RPMI7951 (cell line): ENCODE measurements at places on chromosomes 12 and 14. TPM values are rescaled to one million over a fixed set of nuclear protein-coding genes. Genes with fewer than 3 reads are reported as not detected.

GRCh38 chr14:84453307-84453950, 1076.5 kb upstream of the FLRT2 start:
- DNase-seq = no peak

DNA sequence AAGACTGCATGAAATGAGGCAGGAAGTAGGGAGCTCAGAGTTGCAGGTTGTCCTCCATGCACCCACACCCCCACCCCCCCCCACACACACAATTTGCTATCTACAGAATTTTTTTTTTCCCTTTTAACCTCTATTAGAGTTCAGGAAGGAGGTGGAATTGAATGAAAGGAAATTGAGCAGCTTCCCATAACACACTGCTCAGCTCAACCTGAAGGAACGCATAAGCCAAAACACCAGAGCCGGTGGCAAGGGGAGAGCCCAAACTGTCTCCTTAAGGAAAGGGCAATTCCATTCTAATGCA, 74.1 kb downstream of the NUAK1 start:
- DNase-seq = no peak

DNA sequence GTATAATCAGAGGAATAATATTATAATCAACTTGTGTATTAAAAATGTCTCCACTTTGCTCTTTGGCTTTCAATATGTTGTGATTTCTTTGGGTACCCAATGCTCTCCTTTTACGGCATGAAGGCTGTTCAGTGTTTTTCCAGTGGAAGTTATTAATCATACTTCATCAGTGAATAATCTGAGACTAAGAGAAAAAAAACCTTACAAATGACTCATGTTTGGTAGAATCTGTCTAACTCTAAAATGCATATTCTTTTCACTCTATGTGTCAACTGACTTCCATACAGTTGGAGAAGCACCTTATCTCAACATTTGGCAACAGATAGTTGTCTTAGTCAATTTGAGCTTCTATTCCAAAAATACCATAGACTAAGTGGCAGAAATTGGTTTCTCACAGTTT, 82.2 kb downstream of the PTPRO start:
- DNase-seq = peak; percentile 21

DNA sequence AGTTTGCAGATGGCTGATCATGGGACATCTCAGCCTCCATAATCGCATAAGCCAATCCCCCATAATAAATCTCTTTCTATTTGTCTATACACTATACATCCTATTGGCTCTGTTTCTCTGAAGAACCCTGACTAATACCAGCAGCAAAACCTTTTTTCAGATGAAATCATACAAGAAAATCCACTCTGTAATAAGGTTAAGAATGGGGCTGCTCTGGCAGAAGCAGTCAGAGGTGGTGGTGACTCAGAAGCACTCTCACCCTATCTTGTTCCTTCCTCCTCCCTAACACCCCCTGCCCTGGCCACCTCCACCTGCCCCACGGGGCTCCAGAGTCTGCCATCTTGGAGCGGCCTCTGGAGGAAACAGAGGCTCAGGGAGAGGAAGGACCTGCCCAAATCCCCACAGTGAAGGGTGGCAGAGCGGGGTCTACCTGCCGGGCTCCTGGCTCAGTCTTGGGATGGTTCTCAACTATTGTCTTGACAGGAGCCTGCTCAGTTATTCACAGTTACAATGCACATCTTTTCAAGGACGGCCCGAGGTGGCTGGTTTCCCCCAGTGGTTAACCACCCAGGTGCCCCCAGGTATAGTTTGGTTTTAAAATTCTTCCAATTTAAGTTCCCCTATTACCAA, 109.3 kb upstream of the EVL start:
- no peak for DNase-seq

DNA sequence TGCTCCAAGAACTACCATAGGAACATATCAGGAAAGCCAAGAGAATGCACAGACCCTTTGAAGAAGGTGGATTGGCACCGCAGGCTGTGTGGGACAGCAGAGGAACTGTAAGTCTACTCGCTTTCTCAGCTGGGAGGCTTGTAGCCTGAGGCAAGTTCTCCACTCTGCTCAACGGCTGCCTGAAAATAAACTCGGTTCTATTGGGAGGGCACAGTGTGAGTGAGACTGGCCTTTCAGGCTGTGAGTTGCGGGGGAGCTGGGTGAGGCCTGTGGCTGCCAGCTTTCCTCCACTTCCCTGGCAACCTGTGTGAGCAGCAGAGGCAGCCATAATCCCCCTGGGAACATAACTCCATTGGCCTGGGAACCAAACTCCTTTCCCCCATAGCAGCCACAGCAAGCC, 132.1 kb downstream of the ANKS1B start:
- peak; percentile 5 for DNase-seq

DNA sequence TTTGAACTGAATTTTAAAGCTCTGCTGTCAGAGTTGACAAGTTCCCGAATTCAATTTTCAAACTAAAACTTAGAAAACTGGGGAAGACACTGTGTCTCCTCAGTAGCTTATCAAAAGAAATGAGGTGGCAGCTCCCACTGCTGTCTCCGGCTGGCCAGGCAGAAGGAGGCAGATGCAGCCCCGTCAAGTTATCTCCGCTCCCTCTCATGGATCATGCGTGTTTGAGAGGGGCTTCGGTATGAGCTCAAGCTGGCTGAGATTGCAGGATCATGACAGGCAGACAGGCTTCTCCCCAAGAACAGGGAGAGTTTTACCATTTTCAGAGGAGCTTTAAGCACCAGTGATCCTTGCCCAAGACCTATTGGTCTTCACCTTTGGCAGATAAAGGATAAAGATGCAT, 88.8 kb downstream of the NEDD1 start:
- no peak for DNase-seq

CIROP gene
- total RNA-seq = not detected in 2 replicates

GRCh38 chr12:94372461-94372860, 87.2 kb downstream of the CEP83 start:
- DNase-seq = no peak

GRCh38 chr12:112307317-112308011, 74.8 kb downstream of the HECTD4 start:
- DNase-seq = no peak

GRCh38 chr12:85803923-85804322, 32.3 kb downstream of the RASSF9 start:
- DNase-seq = no peak

DNA sequence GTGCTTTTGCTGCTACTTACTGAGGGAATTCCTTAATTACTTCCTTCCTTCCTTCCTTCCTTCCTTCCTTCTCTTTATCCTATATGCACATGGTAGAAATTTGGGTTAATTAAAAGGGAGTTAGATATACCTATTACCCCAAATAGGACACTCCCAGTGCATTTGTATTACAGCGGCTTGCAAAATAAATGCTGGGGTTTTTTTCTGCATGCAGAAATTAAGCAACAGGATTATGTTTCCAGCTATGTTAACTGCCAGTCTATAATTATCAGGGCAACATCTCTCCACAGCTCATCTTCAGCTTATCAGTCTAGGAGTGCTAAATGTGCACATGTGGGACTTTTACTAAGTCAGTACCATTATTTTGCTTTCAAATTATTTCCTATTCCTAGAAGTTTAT, 132.9 kb upstream of the SLC35F4 start:
- DNase-seq = no peak

- DNase-seq = no peak
These were observed 898 bp downstream of the SDSL start for GRCh38 chr12:113422886-113423669.

DNA sequence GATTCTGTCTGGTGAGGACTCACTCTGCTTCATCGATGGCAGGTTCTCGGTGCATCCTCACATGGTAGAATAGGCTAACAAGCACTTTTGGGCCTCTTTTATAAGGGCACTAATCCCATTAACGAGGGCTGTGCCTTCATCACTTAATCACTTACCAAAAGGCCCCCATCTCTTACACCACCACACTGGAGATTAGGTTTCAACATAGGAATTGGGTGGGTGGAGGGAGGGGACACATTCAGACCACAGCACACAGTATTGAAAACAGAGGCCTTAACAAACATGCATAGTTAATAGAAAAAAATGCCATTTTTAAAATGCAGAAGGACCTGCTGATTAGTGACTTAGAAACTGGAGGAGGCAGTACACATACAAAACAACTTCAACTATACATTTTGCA, 61.6 kb downstream of the SPPL3 start:
- no peak for DNase-seq

DNA sequence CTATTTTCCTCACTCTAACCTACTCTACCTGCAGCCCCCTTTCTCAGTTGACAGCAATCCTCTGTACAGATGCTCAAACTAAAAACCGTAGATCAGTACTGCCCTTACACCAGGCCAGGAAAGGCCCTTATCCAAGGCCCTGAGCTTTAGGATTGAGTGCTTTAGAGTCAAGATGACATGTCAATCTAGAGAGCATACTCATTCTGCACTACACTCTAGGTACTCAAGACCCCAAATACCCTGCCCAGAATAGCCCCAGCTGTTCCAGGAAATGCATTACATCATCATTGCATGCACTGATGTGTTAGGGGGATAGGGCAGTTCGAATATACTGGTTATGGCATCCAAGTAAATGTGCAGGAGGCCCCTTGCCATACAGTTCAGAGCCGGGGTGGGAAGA, 3.5 kb upstream of the PHLDA1 start:
- DNase-seq = no peak

DNA sequence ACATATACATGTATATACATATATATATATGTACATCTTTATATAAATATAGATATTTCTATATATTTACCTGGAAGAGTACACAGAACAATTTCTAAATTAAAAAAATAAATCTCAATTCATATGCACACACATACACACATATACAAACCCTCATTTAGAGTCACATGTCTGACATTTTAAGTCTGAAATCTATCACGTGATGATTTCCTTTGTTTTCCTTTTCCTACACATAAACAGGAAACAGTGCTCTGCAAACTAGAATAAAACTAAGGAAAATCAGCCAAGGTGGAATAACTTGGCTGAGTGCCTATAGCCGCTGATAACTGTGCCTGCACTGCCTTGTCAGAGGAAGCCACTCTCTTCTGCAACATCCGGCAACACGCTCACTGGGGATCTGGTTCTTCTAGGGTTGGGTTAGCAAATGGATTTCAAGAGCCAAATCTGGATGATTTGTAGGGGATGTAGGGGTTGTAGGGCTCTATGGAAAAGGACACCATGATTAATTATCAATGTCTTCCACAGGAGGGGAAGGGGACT, 480.7 kb downstream of the TMEM132D start:
- DNase-seq = no peak

DNA sequence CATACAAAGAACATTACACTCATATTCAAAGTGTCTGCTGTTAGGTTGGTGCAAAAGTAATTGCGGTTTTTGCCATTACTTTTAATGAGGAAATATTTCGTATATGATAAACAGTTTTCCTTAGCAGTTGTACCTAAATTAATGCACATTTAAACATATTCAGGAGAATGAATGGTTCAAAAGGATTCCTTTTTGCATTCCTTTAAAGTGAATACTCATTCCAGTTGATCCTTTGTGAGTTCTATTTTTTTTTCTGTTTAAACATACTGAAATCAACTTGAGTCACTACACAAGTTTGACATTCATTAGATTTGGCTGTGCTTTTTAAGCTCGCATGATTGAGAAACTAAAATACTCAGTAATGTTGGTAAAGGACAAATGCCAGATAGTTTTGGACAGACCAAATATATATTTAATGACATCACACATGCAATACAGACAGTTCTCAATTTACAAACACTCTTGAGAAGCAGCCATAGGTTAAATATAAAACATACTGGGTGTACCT, 13.8 kb upstream of the SLC38A2 start:
- DNase-seq = peak; percentile 75

PTPN11 gene
- total RNA-seq = 43.1 and 45.4 TPM in 2 replicates

DNA sequence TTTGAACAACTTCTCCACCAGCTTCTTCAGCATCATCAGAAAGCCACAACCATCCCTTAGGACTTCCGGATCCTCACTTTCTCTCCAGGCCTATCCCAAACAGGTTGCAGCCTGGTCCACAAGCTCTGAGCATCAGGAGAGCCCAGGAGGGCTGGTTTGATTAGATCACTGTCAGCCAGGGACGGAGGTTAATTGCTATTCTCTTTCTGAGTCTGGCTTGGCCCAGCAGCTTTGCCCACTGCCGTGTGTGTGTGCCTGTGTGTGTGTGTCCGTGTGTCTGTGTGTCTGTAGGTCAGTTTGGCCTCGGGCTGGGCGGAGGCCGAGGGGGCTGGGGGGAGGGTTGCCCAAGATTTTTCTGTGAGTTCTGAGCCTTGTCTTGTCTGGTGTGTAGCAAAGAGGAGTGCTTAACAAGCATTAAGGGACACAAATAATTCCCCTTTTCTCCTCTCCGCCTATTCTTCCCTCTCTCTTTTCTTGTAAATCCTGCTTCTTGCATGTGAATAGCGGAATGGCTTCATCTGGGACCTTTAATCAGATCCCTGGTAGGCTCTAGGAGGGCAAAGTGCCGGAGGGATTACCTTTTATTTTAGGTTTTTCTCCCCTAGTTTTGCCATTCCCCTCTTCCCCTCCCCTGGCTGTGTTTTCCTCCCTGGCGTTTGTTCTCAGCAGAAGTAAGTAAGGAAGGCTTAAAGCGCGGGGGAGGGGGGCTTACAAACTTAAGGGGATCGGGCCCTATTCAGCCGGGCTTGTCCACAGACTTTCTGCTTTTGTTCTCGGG, 138.2 kb upstream of the LHX5 start:
- DNase-seq = no peak

- DNase-seq = peak; percentile 55
These were observed 785 bp upstream of the ACTN1 start for GRCh38 chr14:68979722-68980451.

DNA sequence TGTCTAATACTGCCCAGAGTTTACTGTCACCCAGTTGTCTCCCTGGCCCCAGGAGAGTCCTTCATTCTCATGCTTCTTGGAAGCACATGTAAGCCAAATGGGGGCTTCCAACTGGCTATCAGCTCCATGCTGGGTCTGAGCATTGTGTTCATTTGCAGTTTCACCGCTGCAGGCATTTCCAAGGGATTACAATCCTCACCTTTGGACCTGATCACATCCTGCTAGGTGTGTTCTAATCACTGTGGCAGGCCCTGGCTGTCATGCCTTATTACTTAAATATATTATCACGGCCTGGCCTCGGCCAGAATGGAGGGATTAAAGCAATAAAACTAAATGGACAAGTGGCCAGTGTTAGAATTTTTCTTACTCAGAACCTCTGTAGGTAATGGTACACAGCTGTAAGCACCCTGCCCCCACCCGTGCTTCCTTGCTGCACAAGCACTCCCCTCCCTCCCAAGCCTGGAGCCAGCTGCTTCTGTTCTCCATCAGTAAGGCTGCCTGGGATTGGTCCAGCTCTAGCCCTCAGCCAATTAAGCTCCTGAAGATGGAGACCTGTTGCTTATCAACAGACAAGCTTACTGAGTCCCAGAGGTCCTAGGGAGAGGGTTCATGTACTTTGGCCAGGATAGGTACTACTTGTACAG, 175.9 kb upstream of the RBM19 start:
- no peak for DNase-seq

- no peak for DNase-seq
These were observed 768.1 kb upstream of the TBX3 start for GRCh38 chr12:115451780-115452736.

FBXW8 gene
- total RNA-seq = 6.1 and 6.6 TPM in 2 replicates

- no peak for DNase-seq
These were observed 42.6 kb downstream of the GPATCH2L start for GRCh38 chr14:76194327-76194726.

DNA sequence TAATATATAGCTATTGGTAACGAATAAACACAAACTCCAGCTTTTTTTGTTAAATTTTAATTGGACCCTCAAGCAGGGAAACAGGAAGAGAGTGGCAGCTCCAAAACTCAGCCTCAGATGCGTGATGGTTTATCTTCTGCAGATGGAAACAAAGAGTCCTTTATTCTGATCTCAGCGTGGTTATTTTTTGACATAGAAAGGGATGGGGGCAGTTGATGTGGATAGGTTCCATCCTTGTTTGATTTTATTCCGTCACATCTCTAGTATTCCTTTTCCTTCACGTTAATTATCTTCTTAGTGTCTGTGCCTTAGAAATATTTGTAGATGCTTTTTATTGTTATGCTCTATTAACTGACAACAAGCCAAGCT, 447.6 kb upstream of the SEL1L start:
- DNase-seq = no peak
